ENCODE measurements at places on chromosomes 5 and 9. TPM values are rescaled to one million over a fixed set of nuclear protein-coding genes. Genes with fewer than 3 reads are reported as not detected.

GRCh38 chr5:163190283-163190682 is 247.1 kb upstream of the CCNG1 start:
- no peak for DNase-seq

DNA sequence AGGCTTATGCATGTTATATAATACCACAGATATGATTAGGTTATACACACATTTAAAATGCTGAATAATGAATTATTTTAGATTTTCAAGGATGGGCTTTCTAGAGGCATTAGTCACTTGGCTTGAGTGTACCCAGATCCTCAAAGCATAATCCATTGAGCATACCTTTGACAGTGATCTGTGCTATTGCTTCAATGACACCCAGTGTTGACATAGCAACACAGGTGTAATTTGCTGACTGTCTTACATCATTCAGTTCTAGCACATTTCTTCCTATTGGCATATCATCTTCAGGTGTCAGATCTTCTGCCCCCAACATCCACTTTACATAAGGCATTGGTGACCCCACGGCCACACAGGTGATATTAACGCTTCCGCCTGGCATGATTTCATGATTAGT is 721.5 kb upstream of the DMAC1 start:
- DNase-seq = no peak

- DNase-seq = no peak
These were observed 29.9 kb downstream of the SKP1 start for GRCh38 chr5:134146651-134147518.

DNA sequence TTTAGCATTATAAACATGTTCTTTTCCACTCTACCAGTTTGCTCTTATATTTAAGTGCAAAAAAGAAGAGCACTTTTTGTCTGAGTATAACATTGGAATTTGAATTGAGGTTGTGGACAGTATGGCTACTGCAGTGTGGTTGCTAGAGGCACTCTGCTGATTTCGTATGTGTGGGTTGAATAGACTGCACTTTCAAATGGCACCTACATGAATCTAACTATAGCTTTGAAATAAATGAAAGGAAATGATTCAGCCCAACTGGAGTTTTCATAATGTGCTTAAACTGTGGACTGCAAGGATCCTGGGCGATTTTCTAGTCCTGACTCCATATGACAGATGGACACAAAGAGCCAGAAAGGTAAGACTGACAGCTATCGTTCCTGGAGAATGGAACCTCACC is 657.6 kb upstream of the RIOK2 start:
- no peak for DNase-seq

DNA sequence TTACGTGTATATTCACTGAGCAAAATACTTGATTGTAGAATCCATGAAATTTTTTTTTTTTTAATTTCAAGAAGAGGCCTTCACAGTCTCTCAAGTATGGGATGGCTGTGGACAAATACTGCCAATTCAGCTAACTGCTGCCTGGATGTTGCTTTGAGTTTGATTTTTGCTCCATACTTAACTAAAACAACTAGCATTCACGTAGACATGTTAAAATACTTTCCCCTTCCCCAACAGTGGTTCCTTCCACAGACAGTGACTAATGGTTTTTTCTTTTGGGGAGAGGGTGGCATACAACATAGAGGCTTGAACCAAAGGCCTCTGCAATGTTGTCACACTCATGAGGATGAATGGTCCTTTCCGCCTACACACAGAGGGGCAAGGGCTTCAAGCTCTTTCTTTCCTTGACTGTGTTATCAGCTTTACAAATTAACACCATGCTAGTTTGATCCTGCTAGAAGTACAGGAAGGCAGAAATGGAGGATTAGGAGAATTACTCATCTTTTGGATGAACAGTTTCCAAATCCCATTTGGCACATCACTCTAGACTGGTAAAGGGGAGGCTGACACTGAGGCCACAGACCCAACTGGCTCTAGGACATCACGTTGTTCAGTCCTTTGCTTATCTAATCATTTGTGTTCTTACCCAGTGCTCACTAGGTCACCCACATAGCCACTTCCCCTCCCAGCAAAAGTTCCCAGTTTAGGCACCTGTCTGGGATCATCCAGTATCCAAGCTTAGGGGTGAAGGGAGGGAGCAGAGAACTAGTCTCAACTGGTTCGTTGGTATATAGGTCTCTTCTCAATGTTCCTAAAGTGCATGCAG is 1.8 kb upstream of the LEAP2 start:
- no peak for DNase-seq

DNA sequence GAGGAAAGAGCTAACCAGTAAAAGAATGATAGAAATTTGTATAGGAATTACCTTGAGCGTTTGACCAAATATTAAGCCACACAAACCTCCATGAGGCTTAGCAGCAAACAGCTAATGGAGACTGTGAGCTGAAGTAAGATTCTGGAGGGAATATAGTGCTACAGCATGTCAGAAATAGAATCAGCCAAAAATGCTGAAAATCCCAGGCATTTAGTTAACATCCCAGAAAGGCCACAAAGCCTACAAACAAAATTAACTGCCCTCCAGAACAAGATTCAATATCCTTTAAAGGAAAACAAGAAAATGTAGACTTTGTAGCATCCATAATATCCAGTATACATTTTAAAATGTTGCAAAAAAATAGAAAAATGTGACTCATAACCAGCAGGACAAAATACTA is 257.8 kb upstream of the TUSC1 start:
- no peak for DNase-seq

- DNase-seq = no peak
These were observed 77.8 kb upstream of the SHISAL2B start for GRCh38 chr5:64612344-64612961.

GRCh38 chr5:117473165-117473564 is 898.5 kb upstream of the SEMA6A start:
- DNase-seq = no peak

GRCh38 chr5:657570-657969 is 35.6 kb downstream of the TPPP start:
- DNase-seq = no peak

DNA sequence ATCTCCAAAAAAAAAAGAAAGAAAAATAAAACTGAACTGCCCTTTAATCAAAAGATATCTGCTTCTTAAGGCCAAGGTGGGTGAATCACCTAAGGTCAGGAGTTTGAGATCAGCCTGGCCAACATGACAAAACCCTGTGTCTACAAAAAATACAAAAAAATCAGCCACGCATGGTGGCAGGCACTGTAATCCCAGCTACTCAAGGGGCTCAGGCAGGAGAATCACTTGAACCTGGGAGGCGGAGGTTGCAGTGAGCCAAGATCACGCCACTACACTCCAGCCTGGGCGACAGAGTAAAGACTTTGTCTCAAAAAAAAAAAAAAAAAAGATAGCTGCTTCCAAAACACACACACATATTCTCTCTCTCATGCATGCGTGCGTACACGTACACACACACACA is 17.8 kb downstream of the SCAI start:
- DNase-seq = no peak

GRCh38 chr9:19162956-19163355 is 35.7 kb upstream of the PLIN2 start:
- DNase-seq = no peak

GRCh38 chr9:33813712-33814641 is 3.0 kb upstream of the UBE2R2 start:
- DNase-seq = no peak

- DNase-seq = no peak
These were observed 643 bp downstream of the PLEKHG4B start for GRCh38 chr5:92401-93220.

GRCh38 chr5:116145416-116145815 is 60.6 kb downstream of the COMMD10 start:
- DNase-seq = no peak

The C5 gene
- 1.3 TPM for total RNA-seq

The SV2C gene
- 0.02 TPM for total RNA-seq

The NPR3 gene
- total RNA-seq = 0.05 TPM

The CCDC192 gene
- 0.45 TPM for total RNA-seq

The ANKRD18A gene
- total RNA-seq = 22.3 TPM

The TMEM141 gene
- total RNA-seq = 16.5 TPM

Measured in T-helper 17 cell (primary cell).